ENCODE measurements at places on chromosomes 16 and 17.

- no peak for DNase-seq
Observed at GRCh38 chr16:280005-280460, 358 bp upstream of the ARHGDIG start.

DNA sequence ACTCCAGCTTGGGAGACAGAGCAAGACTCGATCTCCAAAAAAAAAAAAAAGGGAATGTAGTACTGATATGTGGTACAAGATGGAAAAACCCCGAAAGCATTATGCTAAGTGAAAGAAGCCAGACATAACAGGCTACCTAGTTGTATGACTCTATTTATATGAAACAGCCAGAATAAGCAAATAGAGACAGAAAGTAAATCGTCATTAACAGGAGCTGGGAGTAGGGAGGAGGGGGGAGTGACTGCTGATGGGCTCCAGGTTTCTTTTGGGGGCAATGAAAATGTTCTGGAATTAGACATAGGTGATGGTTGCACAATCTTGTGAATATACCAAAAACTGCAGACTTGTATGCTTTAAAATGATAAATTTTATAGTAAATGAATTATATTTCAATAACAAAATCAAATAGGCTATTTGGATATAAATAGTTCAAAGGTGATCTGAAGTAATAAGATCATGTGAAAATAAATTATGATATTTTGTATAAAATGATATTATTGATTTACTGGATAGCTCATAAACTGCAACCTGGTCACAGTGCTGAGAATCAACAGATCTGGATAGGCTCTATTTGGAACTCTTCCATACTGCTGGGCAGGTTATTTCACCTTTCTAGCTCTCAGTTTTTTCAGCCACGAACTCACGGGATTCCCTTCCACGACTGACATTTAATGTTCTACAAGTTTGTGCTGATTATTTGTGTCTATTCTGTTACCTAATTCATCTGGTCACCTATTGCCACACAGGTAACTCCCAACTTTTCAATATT, 27.1 kb downstream of the ZNF652 start:
- DNase-seq: no peak

DNA sequence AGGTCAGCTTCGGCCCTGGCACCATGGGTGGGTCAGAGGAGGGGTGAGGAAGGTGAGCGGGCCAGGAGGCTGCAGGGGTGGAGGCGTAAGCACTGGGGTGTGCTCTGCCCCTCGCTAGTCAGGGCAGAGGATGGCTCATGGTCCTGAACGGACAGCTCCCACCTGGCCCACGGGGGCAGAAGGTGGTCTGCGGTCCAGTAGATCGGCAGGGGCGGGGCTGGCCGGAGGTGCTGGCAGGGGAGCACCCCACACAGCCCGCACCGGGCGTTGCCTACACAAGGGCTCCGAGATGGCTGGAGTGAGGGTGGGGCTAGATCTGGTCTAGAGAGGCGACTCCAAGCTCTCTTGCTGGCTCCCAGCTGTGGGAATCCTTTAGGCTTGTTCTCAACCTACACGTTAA, 8.2 kb downstream of the NPTX1 start:
- DNase-seq: no peak

DNA sequence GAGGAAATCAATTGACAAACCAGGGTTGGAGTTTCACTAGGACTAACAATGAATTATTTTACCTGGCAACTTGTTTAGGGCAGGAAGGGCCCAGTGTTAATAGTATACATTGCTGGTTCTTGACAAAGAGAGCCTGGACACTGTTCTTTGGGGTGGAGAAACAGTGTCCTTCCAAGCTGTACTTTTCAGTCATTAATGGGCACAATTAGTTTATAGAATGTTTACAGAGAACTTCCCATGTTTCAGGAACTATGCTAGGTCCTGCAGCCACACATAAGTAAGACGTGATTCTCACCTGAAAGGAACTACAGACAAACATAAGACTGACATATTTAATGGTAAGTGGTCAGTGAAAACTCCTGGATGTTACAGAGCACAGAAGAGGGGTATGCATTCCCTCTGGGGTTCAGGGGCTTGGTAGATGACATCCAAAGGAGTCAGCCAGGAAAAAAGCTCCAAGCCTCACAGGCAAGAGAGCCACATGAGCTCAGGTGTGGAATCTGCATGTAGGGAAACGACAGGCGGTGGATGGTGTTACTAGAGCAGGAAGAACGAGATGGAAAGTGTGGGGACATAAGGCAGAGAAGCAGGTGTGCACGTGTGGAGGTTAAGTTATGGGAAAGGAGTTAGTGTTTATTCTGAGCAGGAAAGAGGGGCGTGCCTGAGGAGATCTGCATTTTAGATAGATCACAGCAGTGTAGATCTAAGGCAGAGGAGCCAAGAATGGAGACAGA, 3.8 kb upstream of the DYNLL2 start:
- DNase-seq: no peak

DNA sequence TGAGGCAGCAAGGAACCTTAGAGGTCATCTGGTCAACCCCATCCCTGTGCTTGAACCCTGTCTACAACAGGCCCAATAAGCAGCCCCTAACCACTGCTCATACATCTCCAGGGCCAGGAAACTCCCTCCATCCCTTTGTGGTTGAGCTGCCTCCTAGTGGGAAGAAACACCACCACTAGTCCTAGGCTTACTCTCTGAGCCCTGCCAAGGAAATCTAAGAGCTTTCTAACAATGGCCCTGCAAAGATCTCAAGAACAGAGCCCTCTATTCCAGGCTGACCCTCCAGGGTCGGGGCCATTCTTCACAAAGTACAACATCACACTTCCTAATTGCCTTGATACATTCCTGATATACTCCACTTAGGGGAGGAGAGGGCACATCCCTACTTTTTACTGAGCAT, 5.8 kb downstream of the ACLY start:
- DNase-seq: peak; percentile 39

DNA sequence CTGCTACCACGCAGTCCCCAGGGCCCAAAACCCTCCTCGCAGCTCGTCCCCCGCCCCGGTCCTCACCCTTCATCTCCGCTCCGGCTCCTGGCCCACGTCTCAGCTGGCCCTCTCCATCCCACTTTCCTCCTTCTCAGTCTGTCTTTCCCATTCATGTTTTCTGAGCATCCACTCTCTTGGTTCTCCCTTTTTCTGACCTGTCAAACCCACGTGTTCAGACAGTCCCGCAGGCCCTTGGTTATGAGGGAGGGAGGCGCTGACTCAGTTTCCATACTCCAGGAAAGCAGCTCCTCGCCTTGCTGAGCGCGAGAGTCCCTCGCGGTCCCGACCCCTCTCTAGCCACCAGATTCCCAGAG, 392 bp upstream of the HID1 start:
- DNase-seq: no peak

GRCh38 chr16:69315486-69316311, 4.5 kb downstream of the VPS4A start:
- DNase-seq: peak; percentile 17

DNA sequence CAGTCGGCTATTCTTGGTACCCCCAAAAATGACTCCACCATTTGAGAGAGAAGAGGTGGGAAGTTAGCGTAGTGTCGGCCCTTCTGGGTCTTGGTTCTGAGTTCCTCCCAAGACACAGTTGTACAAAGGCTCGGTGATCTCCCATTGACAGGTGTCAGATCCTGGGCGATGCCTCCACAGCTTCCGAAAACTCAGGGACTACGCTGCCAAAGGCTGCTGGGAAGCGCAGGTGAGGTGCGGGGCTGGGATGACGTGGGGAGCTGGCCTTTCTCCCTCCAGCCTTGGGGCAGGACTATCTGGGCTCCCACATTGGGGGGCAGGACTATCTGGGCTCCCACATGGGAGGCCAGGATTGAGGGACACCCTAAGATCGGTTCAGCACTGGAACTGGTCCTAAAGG, 10.4 kb downstream of the CCNF start:
- no peak for DNase-seq

GRCh38 chr16:69906838-69907401, 44.2 kb upstream of the CLEC18A start:
- peak; percentile 79 for DNase-seq

- no peak for DNase-seq
Observed at GRCh38 chr16:56990407-56991286, 1.3 kb downstream of the NLRC5 start.

- no peak for DNase-seq
Observed at GRCh38 chr16:12409700-12410099, 394.0 kb downstream of the CPPED1 start.

DNA sequence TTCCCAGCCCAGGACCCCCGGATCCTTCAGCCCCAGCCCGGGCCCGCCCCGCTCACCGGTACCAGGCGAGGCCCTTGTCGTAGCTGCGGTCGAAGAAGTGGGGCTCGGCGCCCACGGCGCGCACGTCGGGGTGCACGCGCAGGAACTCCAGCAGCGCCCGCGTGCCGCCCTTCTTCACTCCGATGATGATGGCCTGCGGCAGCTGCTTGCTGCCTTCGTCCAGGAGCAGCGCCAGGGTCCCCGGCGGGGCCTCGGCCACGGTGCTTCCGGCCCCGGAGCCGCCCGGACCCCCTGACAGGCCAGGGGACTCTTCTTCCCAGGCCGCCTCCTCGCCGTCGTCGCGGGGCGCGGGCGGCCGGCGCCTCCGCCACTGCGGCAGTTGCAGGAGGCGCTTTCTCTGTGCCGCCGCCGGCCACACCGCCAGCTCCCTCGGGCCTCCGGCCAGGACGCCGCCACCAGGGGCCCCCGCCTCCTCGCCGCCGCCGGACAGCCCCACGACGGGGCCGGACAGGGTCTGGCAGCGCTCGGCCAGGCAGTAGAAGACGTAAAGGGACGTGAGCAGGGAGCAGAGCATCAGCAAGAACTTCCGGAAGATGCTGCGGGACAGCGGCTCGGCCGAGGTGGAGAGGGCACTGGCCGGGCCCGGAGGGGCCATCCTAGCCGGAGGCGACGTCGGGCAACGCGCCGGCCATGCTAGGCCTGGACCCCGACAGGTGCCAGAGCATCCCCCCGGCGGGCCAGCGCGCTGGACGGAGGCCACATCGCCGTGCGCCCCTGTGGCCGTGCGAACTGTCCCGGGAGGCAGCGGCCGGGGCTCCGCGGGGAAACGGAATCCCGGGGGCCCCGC, 1.0 kb downstream of the HS3ST3A1 start:
- peak; percentile 21 for DNase-seq

DNA sequence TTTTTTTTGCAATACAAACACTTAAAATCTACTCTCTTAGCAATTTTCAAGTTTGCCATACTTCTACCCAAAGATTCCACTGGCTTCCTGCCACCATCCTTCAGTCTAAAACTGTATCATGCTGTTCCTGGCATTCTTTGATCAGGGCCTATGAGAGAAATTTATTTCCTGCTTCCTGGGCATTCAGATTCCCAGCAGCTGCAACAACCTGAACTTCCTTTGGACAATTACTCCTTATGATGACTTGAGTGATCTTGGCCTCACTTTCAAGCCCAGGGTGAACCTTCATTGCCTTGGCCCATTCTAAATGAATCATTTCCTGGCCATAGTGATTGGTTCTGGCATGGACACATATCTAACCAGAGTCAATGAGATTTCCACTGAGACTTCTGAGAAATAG, 18.0 kb upstream of the MON1B start:
- no peak for DNase-seq

- DNase-seq: no peak
Observed at GRCh38 chr17:61152898-61153297, 246.7 kb upstream of the TBX2 start.

DNA sequence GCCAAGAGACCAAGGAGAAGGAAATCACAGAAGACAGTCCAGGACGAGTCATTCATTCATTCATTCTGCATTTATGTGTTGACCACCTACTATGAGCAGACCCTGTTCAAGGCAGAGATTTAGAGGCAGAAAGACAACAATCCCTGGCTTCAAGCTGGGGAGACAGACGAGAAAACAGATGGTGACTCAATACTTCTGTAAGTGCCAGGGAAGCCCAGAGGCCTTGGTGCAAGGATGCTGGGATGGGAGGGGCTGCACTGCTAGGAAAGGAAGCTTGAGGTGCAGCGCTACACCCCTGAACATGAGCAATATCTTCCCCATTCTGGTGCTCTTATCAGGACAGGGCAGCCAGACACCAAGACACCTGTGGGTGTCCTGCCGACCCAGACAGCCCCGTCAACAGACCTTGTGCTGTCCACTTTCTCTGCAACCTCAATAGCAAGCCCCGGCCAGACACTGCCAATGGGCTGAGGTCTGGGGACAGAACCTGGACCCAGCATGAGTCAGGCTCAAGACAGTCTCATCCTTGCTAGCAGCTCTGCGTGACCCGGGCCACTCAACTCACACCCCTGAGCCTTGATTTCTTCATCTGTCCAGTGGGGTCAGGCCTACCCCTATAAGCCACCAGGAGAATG, 163.5 kb downstream of the COPRS start:
- DNase-seq: peak; percentile 30

- no peak for DNase-seq
Observed at GRCh38 chr16:78473031-78473699, 373.7 kb downstream of the WWOX start.

DNA sequence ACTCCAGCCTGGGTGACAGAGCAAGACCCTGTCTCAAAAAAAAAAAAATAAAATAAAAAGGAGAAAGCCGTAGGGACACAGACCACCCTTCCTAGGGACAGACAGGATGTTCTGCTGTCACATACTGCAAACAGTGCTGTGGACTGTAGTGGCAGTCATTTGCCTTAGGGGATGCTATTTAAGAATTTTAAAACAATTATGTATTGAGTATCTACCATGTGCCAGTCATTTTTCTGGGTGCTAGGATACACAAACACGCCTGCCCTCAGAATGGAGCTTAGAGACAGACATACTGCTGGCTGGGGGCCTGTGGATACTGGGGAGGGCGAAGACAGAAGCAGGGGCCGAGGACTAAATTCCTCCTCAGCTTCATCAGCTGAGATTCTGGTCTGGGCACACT, 45.5 kb downstream of the MRC2 start:
- DNase-seq: no peak

DNA sequence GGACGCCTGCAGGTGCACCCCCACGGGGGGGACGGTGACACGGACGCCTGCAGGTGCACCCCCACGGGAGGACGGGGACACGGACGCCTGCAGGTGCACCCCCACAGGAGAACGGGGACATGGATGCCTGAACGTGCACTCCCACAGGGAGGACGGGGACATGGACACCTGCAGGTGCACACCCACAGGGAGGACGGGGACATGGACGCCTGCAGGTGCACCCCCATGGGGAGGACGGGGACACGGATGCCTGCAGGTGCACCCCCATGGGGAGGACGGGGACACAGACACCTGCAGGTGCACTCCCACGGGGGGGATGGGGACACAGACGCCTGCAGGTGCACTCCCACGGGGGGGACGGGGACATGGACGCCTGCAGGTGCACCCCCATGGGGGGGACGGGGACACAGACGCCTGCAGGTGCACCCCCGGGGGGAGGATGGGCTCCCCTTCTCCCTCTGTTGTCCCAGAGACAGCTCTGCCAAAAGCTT, 114.5 kb upstream of the METRNL start:
- no peak for DNase-seq

- peak; percentile 57 for DNase-seq
Observed at GRCh38 chr17:69828087-69828486, 246.9 kb upstream of the KCNJ16 start.
